ENCODE measurements at places on chromosomes 1 and 21. TPM values are rescaled to one million over a fixed set of nuclear protein-coding genes. Genes with fewer than 3 reads are reported as not detected.
A peak's percentile ranks its signal among the peaks of the same experiment; 100 is the strongest.

Gene C1QC
- total RNA-seq = not detected

Gene LCE1C
- not detected for total RNA-seq

Gene LCE3D
- total RNA-seq = not detected

Gene C1orf56
- 2.8 TPM for total RNA-seq

Gene LMOD1
- not detected for total RNA-seq

Gene GPR161
- total RNA-seq = 0.05 TPM

Gene PAPPA2
- total RNA-seq = 0.07 TPM

DNA sequence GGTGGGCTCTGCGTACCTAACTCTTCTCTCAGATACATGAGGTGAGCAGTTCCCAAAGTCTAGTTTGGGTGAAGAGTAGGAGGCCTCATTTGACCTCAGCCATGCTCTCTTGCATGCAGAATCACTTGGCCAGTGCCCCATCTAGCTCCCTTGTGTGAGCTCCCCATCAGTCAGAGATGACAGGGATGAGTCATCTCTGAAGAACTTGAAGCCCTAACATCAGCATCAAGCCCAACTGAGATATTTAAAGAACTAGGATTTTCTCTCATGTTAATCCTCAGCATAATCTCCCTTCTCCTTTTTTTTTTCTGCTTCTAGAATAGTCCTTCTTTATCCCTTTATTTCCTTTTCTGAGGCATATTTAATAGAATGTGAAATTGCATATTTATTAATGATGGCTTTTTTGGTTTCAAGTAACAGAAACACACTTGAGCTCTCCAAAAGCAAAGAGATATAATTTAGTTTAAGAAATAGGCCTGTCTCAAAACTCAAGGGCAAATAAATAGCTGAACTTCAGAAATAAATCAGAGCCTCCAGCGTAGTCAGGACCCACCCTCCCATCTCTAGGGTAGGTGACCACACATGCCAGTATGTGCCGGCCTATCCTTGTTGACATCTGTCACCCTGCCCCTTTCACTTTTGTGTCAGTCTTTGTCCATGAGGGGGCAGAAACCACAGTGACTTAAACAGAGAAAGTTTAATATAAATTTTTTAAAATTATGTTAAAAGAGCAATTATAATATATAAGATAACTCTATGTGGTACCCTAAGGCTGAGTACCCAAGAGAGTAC is 112.3 kb downstream of the TSEN15 start:
- no peak for DNase-seq
- no peaks in the 10 kb centered on the region for H3K4me1 ChIP-seq
- H3K4me3 ChIP-seq = no peak overlapping the region
- no peaks in the 10 kb centered on the region for H3K36me3 ChIP-seq

- no peaks in the 10 kb centered on the region for H3K27me3 ChIP-seq
- no peak overlapping the region for H3K27ac ChIP-seq
- H3K4me3 ChIP-seq = no peak overlapping the region
- H3K36me3 ChIP-seq = no peaks in the 10 kb centered on the region
- no peaks in the 10 kb centered on the region for H3K4me1 ChIP-seq
Observed at GRCh38 chr1:231359113-231359512, 21.0 kb downstream of the SPRTN start.

DNA sequence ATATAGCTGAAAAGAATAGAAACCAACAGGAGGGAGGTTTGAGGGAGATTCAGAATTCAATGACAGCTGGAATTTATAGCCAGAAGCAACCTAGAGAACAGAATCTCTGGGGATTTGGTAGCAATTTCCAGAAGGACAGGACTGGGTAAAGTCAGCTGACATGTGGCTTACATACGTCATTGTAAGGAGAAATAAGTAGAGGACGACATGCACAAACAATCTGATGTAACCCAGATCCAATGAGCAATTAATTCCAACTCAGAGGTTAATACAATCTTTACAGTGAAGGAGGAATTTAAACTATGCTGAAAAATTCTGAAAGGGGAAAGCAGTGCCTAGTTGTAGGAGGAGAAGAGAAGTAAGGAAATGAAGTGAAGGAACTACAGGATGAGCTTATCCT is 383.9 kb downstream of the PTBP2 start:
- no peak overlapping the region for H3K4me3 ChIP-seq
- H3K27ac ChIP-seq = no peak overlapping the region
- no peaks in the 10 kb centered on the region for H3K27me3 ChIP-seq
- no peaks in the 10 kb centered on the region for H3K4me1 ChIP-seq

DNA sequence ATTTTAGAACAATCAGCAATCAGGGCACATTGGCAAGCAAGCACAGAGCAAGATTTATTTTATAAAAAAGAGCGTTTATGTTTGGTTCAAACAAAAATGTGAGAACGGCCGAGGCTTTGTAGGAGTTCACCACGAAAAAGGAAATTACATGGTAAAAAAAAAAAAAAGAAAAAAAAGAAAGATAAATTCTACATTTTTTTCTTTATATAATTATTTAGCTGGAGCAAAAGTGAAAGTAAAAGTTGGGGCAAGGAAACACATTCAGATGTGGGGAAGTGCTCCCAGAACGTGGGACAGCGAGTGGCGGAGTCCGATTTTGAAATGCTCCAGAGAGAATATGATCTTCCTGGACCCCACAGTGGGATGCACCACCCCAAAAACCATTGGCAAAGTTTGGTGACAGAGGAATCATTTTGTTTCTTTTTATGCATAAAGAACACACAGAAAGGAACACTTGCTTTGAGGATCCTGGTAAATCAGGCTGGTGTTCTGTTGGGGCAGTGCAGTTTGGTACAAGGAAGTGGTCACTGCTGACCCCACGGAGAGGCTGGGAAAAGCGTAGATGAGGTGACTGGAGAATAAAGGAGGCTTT is 16.3 kb upstream of the ATP5PO start:
- DNase-seq = no peak
- H3K27me3 ChIP-seq = no peaks in the 10 kb centered on the region
- peak overlapping the region; percentile 94 for H3K27ac ChIP-seq
- peaks cover 30% of the 10 kb centered on the region for H3K4me1 ChIP-seq

DNA sequence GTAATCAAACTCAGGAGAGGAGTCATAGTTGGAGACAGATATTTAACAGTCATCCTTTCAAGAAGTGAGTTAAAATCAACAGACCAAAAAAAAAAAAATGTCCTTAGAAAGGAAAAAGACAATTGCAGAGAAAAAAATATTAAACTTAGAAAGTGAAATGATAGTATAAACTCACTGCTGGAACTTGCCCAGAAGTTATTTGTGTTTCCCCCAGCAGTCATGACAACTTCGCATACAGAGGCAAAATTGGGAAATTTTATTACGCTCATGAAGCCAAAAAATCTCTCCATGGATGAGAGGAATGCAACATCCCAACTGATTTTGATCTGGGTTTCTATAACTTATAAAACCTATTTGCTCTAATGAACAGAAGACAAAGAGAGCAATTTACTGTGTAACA is 198.2 kb downstream of the LRRC7 start:
- H3K36me3 ChIP-seq = no peaks in the 10 kb centered on the region
- no peaks in the 10 kb centered on the region for H3K27me3 ChIP-seq
- H3K4me1 ChIP-seq = no peaks in the 10 kb centered on the region
- no peak overlapping the region for H3K4me3 ChIP-seq
- no peak for DNase-seq

DNA sequence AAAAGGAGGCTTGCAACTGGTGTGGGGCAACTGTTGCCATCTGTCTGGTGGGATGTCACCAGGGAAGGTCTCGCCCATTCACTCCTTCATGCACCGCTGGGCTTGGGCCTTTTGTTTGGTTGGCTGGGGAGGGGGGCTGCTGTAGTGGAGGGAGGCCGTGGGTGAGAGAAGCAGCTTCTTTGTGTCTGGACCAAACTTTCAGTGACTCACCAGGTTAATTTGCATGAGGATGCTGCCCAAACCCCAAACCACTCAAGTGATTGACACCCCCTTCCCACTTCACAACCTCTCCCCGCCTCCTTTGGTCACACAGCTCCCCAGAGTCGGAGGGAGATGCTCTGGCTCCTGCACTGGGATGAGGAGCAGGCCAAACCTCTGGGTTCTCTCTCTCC is 19.7 kb downstream of the BTG2 start:
- peaks cover 75% of the 10 kb centered on the region for H3K4me1 ChIP-seq
- H3K27me3 ChIP-seq = no peaks in the 10 kb centered on the region
- H3K27ac ChIP-seq = peak overlapping the region; percentile 98
- H3K36me3 ChIP-seq = no peaks in the 10 kb centered on the region
- no peak for DNase-seq

- H3K4me1 ChIP-seq = no peaks in the 10 kb centered on the region
- DNase-seq = no peak
- no peak overlapping the region for H3K4me3 ChIP-seq
- no peaks in the 10 kb centered on the region for H3K27me3 ChIP-seq
- no peaks in the 10 kb centered on the region for H3K36me3 ChIP-seq
Observed at GRCh38 chr1:212141404-212141803, 105.9 kb downstream of the DTL start.

- H3K27ac ChIP-seq = no peak overlapping the region
- no peaks in the 10 kb centered on the region for H3K27me3 ChIP-seq
- no peaks in the 10 kb centered on the region for H3K36me3 ChIP-seq
- H3K4me3 ChIP-seq = no peak overlapping the region
- no peaks in the 10 kb centered on the region for H3K4me1 ChIP-seq
- no peak for DNase-seq
Observed at GRCh38 chr1:152817309-152817708, 5.5 kb downstream of the LCE1B start.

- no peak for DNase-seq
- H3K27me3 ChIP-seq = no peaks in the 10 kb centered on the region
- no peaks in the 10 kb centered on the region for H3K36me3 ChIP-seq
- H3K27ac ChIP-seq = no peak overlapping the region
Observed at GRCh38 chr1:167159782-167160181, 60.9 kb upstream of the POU2F1 start.

DNA sequence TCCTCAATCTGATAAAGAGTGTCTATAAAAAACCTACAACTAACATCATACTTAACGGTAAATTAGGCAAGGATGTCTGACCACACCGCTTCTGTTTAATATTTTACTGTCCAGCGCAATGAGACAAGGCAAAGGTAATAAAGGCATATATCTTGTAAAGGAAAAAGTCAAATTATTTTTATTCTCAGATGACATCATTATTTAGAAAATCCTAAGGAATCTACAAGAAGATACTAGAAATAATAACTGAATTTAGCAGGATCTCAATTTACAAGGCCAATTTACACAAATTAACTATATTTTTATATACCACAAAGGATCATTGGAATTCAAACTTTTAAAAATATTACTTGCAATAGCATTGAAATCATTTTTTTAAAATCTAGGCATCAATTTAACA is 29.4 kb downstream of the GJA4 start:
- H3K4me3 ChIP-seq = no peak overlapping the region
- H3K4me1 ChIP-seq = no peaks in the 10 kb centered on the region
- no peaks in the 10 kb centered on the region for H3K36me3 ChIP-seq
- no peak overlapping the region for H3K27ac ChIP-seq

GRCh38 chr1:154994269-154994587 is 842 bp downstream of the LENEP start:
- no peak overlapping the region for H3K27ac ChIP-seq
- H3K36me3 ChIP-seq = peaks cover 3% of the 10 kb centered on the region

- no peaks in the 10 kb centered on the region for H3K4me1 ChIP-seq
- no peaks in the 10 kb centered on the region for H3K36me3 ChIP-seq
- H3K27me3 ChIP-seq = no peaks in the 10 kb centered on the region
- DNase-seq = no peak
- H3K27ac ChIP-seq = no peak overlapping the region
Observed at GRCh38 chr1:17194133-17194475, 10.8 kb upstream of the PADI1 start.

DNA sequence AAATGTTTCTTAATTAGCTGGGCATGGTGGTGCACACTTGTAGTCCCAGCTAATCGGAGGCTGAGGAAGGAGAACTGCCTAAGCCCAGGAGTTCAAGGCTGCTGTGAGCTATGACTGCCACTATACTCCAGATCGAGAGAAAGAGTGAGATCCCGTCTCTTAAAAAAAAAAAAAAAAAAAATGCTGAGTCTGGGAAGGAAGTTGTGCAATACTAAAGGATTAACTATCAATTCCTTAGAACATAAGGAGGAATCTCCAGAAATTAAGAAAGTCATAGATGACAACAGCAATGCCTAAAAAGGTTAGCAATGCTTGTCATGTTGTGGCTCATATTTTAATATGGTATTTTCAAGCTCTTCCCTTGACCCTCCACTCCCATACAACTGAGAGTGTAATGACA is 5.3 kb downstream of the LUZP1 start:
- H3K27me3 ChIP-seq = no peaks in the 10 kb centered on the region
- H3K36me3 ChIP-seq = peaks cover 2% of the 10 kb centered on the region
- no peak overlapping the region for H3K4me3 ChIP-seq
- DNase-seq = no peak
- no peak overlapping the region for H3K27ac ChIP-seq

- no peak for DNase-seq
- H3K27ac ChIP-seq = no peak overlapping the region
- no peaks in the 10 kb centered on the region for H3K4me1 ChIP-seq
- no peaks in the 10 kb centered on the region for H3K36me3 ChIP-seq
Observed at GRCh38 chr1:109782927-109783326, 19.2 kb upstream of the EPS8L3 start.

- H3K27me3 ChIP-seq = no peaks in the 10 kb centered on the region
- H3K4me3 ChIP-seq = no peak overlapping the region
- H3K4me1 ChIP-seq = no peaks in the 10 kb centered on the region
- no peak for DNase-seq
Observed at GRCh38 chr1:33015216-33015615, 21.5 kb downstream of the AK2 start.

DNA sequence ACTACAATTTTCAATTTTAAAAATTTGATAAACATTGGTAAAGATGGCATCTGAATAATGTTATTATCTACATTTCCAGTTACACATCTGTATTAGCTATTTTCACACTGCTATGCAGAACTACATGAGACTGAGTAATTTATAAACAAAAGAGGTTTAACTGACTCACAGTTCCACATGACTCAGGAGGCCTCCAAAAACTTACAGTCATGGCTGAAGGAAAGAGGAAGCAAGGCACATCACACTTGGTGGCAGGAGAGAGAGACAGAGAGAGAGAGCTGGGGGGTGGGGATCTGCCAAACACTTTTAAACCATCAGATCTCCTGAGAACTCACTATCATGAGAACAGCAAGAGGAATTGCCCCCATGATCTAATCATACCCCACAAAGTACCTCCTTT is 850.0 kb downstream of the LTN1 start:
- no peak for DNase-seq
- no peaks in the 10 kb centered on the region for H3K27me3 ChIP-seq
- H3K4me1 ChIP-seq = no peaks in the 10 kb centered on the region
- no peak overlapping the region for H3K27ac ChIP-seq
- no peaks in the 10 kb centered on the region for H3K36me3 ChIP-seq
- H3K4me3 ChIP-seq = no peak overlapping the region

GRCh38 chr1:34547046-34547674 is 207.7 kb upstream of the GJB5 start:
- no peaks in the 10 kb centered on the region for H3K36me3 ChIP-seq
- H3K27ac ChIP-seq = no peak overlapping the region
- no peak overlapping the region for H3K4me3 ChIP-seq
- no peaks in the 10 kb centered on the region for H3K4me1 ChIP-seq
- no peak for DNase-seq
- no peaks in the 10 kb centered on the region for H3K27me3 ChIP-seq

DNA sequence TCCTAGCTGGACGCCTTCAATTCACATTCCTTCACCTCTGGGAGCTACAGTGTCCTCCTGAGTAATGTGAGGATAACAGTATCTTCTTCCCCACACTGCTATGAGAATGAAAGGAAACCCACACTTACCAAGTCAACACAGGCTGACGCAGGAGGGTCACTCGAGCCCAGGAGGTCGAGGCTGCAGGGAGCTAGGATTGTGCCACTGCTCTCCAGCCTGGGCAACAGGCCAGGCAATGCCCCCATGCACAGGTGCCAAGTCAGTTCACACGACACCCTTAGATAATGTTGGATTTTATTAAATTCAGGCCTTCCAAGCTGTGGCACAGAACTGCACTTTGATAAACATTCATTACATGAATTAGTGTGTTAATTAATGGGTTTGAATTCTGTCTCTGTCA is 31.9 kb downstream of the MATN1 start:
- H3K36me3 ChIP-seq = no peaks in the 10 kb centered on the region
- no peaks in the 10 kb centered on the region for H3K27me3 ChIP-seq
